ENCODE measurements at places on chromosomes 16 and 17.
A peak's percentile ranks its signal among the peaks of the same experiment; 100 is the strongest.

- no peak for DNase-seq
Measured at GRCh38 chr17:72407336-72407909, 286.6 kb downstream of the SOX9 start.

DNA sequence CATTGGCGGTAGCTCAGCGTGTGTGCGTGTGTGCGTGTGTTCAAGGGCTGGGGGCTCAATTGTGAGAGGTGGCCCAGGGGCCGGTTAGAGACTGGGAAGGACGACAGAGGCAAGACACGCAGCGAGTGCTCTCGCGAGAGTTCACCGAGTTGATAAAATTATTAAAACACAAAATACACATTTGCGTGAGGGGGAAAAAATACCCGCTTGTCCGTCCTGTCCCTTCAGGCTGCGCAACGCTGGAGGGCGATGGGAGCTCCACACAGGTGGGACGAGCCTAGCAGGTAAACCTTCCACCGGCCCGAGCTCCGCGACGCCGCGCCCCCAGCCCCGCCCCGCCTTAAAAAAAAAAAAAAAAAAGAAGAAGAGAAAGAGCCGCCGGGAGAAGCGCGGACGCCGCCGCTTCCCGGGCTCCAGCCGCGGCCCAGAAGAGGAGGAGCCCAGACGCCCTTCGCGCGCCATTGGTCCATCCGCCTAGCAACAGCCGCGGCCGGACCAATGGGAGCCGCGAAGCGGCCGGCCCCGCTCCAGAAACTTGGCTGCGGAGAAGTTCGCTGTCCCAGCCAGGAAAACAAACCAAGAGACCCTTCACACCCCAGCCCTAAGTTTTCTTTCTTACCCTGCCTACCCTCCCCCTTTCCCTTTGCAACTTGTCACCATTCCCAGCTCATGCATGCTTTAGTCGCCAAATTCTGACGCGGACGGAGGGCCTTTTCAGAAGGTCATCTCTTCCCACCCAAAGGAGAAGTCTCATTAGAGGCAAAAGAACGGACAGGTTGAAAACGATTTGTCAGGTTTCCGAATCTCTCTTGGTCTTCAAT lies 169.9 kb upstream of the MAF start:
- peak; percentile 86 for DNase-seq

- no peak for DNase-seq
Measured at GRCh38 chr17:1076299-1076981, 79.5 kb downstream of the TIMM22 start.

DNA sequence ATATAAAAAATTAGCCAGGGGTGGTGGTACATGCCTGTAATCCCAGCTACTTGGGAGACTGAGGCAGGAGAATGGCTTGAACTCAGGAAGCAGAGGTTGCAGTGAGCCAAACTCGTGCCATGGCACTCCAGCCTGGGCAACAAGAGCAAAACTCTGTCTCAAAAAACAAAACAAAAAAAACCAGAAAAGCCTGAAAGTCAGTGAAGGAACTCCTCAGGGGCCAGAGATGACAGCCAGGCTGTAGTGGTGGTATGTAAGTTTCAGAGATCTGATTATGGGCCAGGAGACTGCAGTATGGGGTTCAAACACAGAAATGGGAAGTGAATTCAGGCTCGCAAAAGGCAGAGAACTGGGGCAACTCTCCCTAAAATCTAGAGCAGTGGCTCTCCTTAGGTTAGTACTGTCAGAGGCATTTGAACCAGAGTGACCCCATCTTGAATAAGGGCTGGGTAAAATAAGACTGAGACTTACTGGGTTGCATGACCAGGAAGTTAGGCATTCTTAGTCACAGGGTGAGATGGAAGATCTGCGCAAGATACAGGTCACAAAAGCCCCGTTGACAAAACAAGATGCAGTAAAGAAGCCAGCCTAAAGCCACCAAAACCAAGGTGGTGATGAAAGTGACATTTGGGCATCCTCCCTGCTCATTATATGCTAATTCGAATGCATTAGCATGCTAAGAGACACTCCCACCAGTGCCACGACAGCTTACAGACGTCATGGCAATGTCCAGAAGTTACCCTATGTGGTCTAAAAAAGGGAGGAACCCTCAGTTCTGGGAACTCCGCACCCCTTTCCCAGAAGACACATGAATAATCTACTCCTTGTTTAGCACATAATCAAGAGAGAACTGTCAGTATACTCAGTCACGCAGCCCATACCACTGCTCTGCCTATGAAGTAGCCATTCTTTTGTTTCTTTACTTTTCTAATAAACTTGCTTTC lies 120.2 kb upstream of the XYLT1 start:
- DNase-seq: no peak

DNA sequence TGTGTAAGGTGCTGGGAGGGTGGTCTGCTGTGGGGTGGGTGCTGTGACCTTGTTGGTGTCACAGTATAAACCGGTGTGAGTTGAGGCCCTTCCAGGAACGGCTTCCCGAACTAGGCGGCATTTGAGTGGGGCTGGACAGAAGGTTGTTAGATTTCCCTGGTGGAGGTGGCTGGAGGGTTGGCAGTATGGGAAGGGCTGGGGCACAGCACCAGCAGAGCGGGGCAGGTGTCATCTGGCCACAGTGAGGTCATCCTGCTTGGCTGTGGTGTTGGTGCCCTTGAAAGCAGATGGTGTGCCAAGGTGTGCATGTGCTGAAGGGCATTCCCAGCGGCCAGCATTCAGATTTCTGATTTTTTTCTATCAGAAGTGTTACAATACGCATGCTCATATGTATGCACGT lies 28.1 kb downstream of the BANP start:
- DNase-seq: no peak

DNA sequence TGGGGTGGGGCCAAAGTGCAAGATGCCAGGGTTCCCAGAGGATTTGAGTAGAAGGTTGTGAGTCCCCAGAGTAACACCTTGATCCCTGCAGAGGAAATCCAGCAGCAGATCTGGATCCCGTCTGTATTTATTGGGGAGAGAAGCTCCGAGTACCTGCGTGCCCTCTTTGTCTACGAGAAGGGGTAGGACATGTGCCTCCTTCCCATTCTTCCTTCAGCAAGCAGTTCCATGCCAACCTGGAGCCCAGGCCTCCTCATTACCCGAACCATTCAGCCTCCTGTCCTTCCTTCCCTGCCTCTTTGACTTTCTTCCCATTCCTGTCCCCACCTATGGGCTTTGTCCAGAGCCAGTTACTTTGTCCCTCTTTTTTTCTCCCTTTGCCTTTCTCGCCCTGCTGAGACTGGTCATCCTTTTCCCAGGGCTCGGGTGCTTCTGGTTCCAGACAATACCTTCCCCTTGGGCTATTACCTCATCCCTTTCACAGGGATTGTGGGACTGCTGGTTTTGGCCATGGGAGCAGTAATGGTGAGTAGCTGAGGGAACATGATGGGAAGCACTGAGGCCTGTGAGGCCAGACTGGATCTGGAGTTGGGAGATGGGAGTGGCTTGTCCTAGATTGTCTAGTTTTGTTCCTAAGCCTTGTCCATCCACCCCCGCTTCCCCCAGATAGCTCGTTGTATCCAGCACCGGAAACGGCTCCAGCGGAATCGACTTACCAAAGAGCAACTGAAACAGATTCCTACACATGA lies 2.9 kb downstream of the RNF167 start:
- DNase-seq: no peak

GRCh38 chr17:81390873-81391255 lies 4.4 kb upstream of the BAHCC1 start:
- DNase-seq: no peak

DNA sequence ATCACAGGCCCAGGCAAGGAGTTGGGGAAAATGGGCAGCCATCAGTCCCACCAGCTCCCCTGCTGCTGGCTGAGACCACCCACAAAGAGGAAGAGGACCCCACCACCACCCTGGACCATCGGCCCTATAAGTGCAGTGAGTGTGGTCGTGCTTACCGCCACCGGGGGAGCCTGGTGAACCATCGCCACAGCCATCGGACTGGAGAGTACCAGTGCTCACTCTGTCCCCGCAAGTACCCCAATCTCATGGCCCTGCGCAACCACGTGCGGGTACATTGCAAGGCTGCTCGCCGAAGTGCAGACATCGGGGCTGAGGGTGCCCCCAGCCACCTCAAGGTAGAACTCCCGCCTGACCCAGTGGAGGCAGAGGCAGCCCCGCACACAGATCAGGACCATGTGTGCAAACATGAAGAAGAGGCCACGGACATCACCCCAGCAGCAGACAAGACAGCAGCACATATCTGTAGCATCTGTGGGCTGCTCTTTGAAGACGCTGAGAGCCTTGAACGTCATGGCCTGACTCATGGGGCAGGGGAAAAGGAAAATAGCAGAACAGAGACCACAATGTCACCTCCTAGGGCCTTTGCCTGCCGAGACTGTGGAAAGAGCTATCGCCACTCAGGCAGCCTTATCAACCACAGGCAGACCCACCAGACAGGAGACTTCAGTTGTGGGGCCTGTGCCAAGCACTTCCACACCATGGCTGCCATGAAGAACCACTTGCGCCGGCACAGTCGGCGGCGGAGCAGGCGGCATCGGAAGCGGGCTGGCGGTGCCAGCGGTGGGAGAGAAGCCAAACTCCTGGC lies 3.6 kb downstream of the ZNF646 start:
- no peak for DNase-seq

DNA sequence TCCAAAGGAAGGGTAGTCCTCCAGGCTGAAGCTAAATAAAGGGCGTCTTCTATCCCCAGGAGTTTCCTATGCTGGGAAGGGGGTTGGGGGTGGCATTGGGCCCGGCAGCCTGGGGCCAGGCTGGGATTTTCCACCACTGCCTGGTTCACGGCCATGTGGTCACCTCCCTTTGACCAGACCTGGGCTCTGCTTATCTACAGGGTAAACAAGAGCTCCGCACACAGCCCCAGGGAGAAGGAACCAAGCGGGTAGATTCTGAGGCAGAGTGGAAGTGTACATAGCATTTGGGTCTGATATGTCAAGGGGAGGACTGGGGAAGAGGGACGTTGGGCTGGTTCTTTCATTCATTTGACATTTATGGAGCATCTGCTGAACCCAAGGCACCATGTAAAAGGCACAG lies 27.2 kb upstream of the TMEM220 start:
- DNase-seq: no peak

GRCh38 chr17:50918071-50918932 lies 52.1 kb upstream of the TOB1 start:
- no peak for DNase-seq

- no peak for DNase-seq
Measured at GRCh38 chr16:27332105-27332504, 18.3 kb downstream of the IL4R start.

- DNase-seq: no peak
Measured at GRCh38 chr16:83040174-83040573, 413.4 kb downstream of the CDH13 start.

GRCh38 chr16:2530629-2531318 lies 434 bp downstream of the CEMP1 start:
- no peak for DNase-seq

DNA sequence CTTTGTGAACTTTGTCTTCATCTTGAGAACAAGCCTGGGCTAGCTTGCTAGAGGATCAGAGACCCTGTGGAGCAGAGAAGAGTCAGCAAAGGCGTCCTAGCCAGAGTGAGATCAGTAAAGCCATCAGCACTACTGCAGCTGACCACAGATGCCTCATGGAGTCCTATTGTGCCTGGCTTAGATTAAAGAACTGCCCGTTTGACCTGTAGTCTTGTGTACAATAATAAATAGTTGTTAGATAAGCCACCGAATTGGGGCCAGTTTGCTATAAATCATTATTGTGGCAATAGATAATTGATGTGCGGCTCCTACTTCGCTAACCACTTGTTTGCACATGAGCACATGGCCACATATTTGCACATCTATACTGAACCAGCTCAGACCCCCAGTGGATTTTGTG lies 103.0 kb downstream of the CYLD start:
- DNase-seq: no peak

- DNase-seq: no peak
Measured at GRCh38 chr17:45973099-45973780, 25.8 kb upstream of the STH start.

DNA sequence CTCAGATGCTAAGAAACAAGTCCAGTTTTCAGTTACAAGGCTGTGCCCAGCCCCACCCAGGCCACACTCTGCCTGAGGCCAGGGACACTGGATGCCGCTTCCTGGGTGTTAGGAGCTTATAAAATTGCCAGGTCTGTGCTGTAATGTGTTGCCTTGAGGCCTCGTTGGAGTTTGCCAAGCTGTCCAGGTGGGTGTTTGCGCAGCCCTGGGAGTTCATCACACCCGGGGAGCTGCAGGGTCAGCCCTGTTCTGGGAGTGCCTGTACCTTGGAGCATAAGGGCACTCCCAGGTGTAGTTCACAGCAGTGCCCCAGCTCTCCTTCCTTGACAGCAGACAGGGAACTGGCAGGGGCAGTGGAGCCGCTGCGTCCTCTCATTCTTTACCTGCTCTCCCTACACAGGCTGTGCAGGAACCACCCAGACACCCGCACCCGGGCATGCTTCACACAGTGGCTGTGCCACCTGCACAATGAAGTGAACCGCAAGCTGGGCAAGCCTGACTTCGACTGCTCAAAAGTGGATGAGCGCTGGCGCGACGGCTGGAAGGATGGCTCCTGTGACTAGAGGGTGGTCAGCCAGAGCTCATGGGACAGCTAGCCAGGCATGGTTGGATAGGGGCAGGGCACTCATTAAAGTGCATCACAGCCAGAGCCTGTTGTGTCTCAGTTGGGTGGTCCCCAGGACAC lies 1.6 kb downstream of the GFER start:
- DNase-seq: no peak

- DNase-seq: no peak
Measured at GRCh38 chr17:61584866-61585265, 6.2 kb downstream of the NACA2 start.

DNA sequence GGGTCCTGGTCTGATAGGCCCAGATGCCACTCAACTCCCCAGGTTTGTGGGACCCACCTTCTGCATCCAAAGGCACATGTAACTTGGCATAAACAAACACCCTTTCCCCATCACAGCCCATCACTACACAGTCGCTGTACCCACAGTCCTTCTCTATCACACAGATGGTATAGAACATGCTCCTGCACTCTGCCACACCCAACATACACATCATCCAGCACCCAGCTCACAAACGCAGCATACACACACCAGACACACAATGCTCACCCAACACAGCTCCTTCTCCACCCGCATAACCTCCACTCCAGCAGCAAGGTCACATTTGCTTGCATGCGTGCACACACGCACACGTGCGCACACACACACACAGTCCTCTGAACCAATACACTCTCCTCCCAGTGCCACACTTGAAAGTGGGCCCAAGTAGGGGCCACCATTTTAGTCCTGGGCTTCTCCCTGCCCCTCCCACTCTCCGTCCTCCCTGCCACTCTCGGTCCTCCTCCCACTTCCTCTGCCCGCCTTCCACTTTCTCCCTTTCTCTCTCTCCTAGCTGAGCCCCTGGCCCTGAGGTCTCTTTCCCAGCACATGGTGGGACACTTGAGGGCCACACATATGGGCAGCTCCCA lies 8.5 kb upstream of the TMEM92 start:
- DNase-seq: no peak

DNA sequence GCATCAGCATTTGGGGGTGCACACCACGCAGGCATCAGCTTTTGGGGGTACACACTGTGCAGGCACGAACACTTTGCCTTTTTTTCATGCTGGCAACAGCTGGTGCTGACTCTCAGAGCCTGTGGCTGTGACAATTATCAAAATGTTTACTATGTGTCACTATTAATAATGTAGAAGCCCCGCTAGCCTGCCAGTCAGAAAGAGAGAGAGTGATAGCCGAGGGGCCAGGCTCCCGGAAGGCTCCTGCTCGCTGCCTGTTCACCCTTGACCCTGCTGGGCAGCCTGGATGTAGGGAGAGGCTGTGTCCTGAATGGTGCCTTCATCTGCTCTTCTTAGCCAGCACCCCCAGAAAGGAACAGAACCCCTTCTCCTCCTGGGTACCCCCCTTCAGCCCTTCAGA lies 61.9 kb downstream of the SDK2 start:
- no peak for DNase-seq
